ENCODE measurements at places on chromosomes 11 and 22.

- no peak for DNase-seq
Observed at GRCh38 chr22:29313576-29314466, 1.7 kb downstream of the RASL10A start.

DNA sequence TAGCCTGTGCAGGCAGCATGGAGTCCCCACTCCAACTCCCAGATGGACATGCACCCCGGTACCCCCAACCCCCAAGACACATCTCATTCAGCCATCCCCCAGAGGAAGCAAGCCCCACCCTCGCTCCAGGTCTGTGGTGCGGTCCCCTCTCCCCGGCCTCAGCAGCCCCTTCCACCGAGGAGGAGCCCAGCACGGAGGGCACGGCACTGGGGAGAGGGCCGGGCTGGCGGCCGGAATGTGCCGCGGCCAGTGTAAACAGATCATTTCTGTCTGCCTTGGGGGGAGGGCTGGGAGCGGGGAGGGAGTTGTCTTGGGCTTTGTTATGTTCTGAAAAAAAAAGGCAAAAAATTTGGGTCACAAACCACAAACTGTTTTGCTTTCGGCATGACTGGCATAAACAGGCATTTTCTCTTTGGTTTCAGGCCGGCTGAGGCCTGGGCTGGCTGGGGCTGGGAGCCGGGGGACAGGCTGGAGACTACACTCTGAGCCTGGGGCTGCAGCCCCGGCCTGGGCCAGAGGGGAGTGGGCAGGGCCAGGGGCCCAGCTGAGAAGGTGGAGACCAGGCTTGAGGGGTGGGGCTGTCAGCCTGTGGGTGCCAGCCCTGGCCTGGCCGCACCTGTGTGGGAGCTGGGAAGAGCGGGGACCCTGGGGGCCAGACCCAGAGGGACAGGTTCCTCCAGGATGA lies 16.8 kb downstream of the IGF2 start:
- no peak for DNase-seq

DNA sequence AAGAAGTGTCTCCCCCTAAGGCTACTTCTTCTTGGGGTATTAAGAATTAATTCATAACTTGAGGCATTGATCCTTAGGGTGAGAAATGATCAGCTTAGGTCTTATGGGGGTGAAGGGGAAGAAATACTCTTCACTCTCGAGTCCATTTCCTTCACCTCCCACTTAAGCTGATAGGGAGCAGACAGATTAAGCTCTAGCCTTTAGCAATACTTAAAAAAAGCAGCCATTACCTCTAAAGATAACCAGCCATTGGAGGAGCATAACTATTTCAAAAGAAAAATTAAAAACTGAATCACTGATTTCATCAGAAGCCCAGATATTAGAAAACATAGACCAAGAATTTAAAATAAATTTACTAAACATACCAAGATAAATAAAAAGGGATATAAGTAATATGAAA lies 60.5 kb downstream of the ENTHD1 start:
- DNase-seq = no peak

GRCh38 chr11:116871248-116871647 lies 33.8 kb upstream of the APOA1 start:
- DNase-seq = no peak

- no peak for DNase-seq
Observed at GRCh38 chr11:69650081-69650831, 9.3 kb downstream of the CCND1 start.

GRCh38 chr22:24975813-24976341 lies 23.4 kb downstream of the KIAA1671 start:
- DNase-seq = no peak

Measured in T-helper 2 cell treated with Interferon-gamma antibody and Interleukin-4, amounts not matched to agents 5 μg/mL and 100 μg/mL, for 36 hours (primary cell).